ENCODE measurements at places on chromosomes 12 and 14.

GRCh38 chr12:90816353-90817089 lies 138.5 kb downstream of the CCER1 start:
- DNase-seq, result no peak

- no peak for DNase-seq
Observed at GRCh38 chr12:93621986-93622385, 49.5 kb downstream of the SOCS2 start.

DNA sequence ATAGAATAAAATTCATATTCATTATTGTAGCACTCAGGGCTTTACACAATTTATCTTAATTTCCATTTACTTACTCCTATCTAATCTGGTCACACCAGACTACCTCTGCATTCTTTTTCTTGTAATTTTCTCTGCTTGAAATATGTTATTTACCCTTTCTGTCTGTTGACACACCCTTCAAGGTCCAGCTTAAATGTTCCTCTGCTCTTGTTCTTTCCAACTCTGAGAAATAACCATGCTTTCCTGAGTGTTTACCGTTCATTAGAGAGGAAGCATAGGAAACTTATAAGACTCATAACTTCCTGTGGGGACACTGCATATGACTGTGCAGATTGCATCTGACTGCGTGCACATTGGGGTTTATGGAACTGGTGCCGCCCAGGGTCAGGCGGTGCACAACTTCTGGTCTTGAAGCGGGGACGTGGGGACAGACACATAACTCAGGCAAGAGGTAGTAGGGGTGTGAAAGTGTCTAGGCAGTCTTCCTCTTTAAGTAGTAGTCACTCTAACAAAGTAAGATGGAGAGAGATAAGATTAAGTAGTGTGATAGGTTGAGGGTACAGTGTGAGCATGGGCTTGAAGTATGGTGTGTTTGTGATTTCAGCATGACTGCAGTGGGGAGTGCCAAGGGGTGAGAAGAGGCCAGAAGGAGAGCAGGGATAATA lies 42.6 kb upstream of the FOXJ2 start:
- DNase-seq, result peak; percentile 91

GRCh38 chr14:70237710-70238109 lies 49.0 kb upstream of the SLC8A3 start:
- no peak for DNase-seq

DNA sequence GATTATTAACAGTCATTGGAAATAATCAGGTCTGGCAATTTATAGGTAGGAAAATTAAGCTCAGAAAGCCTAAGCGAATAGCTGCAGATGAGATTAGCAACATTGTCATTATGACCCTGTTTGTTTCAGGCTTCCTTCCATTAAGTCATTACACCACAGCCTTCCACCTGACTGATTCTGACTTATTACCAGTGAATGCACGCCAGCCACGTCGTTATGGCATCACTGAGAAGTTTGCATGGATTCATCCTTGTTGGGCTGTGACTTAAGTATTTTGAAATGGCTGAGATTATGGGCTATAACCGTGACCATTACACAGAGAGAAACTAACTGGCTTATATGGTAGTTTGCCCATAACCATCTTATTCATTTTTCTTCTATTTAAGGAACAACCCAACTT lies 18.6 kb downstream of the RASSF8 start:
- no peak for DNase-seq

GRCh38 chr12:24860546-24860945 lies 88.4 kb downstream of the BCAT1 start:
- no peak for DNase-seq

DNA sequence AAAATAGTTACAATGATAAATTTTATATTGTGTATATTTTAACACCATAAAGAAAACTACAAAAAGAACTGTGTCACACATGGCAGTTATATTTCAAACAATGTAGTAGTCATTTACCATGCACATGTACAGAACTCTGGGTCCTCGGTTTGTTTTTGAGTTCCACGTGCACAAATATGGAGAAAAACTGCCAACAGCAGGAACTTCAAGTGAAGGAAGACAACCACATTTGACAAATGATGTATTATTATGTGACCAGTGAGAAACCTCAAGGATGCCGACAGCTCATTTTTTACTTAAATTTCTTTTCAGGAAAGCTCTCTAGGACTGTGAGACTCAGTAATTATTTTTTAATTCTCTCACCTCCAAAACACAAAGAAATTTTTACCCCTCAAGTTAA lies 244.2 kb upstream of the USP15 start:
- DNase-seq, result no peak

DNA sequence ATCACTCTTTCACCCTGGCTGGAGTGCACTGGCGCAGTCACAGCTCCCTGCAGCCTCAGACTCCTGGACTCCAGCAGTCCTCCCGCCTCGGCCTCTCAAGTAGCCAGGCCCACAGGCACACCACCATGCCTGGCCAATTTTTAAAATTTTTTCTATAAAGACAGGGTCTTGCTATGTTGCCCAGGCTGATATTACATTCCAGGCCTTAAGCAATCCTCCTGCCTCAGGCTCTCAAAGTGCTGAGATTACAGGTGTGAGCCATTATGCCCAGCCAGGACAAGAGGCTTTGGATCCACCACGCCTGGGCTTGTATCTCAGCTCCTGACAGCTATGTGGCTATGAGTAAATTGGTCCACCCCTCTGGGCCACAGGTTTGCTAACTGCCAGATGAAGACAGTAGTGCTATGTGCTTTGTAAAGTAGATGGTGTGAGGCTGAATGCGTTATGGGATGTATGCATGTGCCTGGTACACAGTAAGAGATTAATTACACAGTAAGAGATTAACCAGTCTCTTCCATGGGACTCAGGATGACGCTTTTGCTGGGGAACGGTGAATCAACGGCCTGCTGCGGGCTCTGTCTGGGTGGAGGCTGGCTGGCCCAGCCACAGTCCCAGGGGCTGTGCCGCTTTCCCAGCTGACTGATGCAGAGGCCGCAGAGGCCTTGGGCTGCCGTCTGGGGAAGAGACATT lies 53.3 kb upstream of the NCOR2 start:
- no peak for DNase-seq

Measured in CD4-positive, CD25-positive, alpha-beta regulatory T cell (primary cell).